Globus pallidus (tissue), 1 donor: ENCODE measurements at places on chromosomes 2 and 18.

DNA sequence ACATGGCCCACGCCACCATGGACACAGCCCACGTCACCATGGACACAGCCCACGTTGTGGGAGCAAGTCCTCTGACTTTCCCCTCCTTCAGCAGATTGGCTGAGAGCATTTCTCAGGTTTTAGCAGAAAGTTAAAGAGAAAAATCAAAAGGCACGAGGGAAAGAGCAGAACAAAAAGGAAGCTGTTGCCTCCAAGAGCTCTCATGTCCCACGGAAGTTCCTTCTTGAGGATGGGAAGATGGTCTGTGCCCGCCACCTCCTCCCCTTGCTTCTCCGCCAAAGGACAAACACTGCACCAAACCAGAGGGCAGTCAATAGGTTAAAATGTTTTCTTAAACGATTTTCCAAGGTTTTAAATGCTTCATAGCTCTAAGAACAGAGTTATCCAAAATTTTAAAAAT is 148.4 kb downstream of the HDAC4 start:
- no peak for DNase-seq

- no peak for DNase-seq
Observed at GRCh38 chr2:30729031-30729430, 78.2 kb downstream of the CAPN13 start.

DNA sequence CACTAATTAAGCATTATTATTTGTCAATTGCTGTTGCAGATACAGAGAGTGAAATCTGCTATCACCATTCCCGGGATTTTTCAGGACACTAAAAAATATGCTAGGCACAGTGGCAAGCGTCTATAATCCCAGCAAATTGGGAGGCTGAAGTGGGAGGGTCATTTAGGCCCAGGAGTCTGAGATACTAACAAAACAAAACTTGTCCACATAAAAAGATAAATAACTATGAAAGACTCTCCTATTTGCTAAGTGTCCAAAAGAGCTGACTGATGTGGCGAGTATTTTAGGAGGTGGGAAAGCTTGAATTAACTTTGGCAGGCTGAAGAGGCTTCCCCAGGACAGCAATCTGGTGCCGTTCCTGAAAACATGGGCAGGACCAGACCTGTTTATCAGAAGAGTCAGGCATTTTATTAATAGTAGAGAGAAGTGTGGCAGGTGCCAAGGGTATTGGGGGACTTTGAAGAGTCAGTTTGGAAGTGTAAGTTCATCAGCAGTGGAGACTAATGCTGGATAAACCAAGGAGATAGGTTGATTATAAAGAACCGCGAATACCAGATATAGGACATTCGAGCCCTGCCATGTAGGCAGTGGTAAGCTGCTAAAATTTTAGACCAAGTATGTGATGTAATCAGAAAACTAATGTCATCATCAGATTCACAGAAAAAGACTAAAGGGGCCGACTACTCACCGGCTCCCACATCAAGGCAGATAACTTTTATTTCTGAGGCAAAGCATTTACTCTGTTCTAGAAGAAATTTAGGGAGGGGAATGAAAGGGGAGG is 201.8 kb downstream of the EPHA4 start:
- no peak for DNase-seq

DNA sequence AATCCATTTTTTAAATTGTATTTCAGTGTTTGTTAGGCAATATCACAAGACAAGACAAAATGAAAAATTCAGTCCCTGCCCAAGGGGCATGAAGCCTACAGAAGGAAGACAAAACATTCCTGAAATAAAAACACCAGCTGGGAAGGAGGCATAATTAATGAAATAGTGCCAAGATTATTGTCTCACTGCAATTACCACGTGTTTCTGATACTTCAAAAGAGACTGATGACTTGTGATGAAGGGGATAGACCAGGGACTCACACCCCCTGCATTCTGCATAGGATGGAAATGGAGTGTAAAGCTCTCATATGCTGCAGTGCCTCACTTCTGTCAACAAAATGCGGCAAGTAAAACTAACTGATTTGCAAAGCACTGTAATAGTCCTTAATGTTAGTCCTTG is 178.1 kb downstream of the BARD1 start:
- DNase-seq: no peak

- DNase-seq: no peak
Observed at GRCh38 chr18:43278355-43278754, 1.1 kb upstream of the SYT4 start.

DNA sequence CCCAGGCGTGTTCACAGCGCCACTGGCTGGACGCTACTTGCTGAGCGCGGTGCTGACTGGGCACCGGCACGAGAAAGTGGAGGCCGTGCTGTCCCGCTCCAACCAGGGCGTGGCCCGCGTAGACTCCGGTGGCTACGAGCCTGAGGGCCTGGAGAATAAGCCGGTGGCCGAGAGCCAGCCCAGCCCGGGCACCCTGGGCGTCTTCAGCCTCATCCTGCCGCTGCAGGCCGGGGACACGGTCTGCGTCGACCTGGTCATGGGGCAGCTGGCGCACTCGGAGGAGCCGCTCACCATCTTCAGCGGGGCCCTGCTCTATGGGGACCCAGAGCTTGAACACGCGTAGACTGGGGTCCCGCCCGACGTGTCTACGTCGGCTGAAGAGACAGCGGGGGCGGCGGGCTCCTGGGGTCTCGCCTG is 891 bp upstream of the KHK start:
- DNase-seq: peak; percentile 78

GRCh38 chr2:180644709-180645108 is 335.7 kb upstream of the UBE2E3 start:
- DNase-seq: no peak

DNA sequence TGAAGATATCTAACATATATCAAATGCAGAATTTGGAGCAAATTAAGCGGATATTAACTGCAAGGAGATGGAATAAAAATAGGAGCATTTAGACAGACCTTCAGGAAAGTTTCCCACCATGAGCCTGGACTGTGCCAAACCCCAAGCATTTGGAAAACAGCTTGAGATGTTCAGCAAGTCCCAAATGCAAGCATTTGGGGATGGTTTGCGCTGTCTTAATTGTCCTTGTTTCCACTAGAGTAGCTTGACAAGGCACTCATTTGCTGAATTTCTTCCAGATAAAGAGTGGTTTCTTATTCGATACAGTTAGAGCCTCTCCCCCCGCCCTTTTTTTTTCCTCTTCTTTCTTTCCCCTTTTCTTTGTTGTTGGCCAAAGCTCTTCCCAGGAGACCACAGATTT is 77.1 kb upstream of the CDC42EP3 start:
- DNase-seq: no peak

- DNase-seq: no peak
Observed at GRCh38 chr2:196440413-196440812, 199.1 kb upstream of the CCDC150 start.

- DNase-seq: no peak
Observed at GRCh38 chr2:104049981-104050380, 803.9 kb upstream of the POU3F3 start.
